Substantia nigra (tissue), 51 donors: ENCODE measurements at places on chromosomes 3 and 15.

DNA sequence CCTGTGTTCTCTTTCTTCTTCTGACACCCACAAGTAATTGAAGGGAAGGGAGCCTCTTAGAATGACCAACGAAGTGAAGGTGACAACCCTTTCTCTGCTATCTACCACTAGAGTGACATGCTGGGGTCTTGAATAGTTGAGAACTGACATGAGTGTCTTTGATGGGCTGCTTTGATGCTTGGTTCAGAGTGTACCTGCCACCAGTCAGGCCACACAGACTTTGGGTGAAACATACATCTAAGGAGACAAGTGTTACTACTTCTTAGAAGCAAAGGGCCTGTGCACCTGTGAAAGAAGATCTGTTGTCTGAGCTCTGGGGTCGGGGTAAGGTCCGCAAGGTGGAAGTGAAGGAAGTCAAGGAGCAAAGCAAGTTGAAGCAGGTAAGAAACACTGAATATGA is 1040.7 kb upstream of the CFAP20DC start:
- DNase-seq = no peak

DNA sequence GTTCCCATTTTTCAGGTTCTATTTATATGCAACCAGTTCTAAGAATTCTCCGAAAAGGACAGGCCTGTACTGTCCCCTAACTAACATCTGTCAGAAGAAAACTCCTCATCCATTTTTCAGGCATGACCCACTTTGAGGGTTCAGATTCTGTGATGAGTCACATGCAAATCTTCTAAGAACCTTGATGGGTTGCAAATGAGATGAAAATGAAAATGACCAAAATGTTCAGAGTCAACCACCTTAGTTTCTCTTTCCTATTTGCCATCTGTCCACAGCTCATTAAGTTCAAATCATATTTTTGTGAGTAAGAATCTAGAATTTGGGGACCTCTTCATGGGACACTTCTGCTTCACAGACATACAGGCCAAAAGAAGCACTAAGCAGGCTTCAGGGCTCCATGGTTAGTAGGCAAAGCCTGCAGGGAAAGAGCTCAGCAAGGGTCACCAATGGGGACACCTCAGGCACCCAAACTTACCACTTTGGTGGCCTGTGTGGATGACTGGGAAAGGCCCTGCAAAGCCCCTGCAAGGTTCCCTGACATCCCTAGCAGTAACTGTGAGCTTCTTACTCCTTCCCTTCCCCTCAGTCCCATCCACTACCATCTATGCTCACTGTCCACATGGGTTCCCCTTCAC is 122.0 kb downstream of the WDR76 start:
- DNase-seq = no peak

GRCh38 chr15:79265167-79265566 is 17.4 kb upstream of the ANKRD34C start:
- no peak for DNase-seq

DNA sequence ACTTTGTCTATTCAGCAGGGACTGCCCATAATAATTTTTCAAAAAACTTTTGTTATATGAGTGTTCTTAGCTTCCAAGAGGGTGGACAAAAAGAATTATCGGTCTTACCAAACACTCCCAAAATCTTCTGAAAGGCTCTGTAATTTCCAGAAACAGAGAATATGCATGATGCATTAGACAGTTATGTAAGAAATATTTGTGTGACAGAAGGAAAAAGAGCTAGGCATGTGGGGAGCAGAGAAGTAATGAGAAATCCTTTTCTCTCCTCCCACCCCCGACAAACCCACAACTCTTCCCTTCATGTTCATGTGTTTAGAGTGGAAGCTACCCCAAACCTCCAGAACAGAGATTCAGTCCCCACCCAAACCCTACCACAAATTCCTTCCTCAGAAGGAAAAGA is 86.8 kb downstream of the MYO5A start:
- no peak for DNase-seq

DNA sequence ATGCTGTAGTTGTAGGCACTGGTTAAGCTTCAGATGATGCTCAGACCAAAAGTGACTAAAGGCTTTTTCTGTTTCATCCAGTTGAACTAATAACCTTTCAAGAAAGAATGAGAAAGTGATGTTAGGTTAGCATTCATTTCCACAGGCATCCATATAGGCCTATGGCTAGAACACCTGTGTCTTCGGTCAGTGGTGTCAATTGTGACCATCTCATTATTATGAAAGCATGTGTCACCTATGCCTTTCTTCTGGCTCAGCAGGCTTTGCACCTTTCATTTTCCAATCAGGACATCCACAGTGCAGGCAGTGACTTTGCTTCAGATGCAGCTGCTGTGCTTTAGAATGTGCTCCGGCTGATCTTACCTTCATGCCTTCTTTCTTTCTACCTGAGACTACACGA is 57.9 kb downstream of the B3GNT5 start:
- DNase-seq = no peak

- no peak for DNase-seq
These were observed 62.7 kb upstream of the GK5 start for GRCh38 chr3:142287866-142288638.

DNA sequence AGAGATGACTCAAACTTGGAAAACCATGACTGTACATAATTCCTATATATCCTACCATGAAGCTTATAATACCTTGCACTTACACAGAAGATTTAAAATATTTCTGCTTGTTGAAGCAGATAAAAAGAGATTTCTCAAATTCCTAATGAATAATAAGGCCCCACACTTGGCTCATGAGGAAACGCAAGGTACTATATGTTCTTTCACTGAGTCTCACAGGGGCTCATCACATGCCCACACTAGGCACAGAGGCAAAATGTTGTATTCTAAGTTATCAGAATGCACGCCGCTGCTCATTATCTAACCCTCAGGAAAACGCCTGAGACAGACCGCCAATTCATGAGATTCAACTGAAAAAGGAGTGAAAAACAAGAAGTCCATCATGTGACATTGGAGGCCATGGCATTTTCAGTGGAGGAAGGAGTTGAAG is 5.6 kb downstream of the MYO1E start:
- DNase-seq = peak; percentile 5

DNA sequence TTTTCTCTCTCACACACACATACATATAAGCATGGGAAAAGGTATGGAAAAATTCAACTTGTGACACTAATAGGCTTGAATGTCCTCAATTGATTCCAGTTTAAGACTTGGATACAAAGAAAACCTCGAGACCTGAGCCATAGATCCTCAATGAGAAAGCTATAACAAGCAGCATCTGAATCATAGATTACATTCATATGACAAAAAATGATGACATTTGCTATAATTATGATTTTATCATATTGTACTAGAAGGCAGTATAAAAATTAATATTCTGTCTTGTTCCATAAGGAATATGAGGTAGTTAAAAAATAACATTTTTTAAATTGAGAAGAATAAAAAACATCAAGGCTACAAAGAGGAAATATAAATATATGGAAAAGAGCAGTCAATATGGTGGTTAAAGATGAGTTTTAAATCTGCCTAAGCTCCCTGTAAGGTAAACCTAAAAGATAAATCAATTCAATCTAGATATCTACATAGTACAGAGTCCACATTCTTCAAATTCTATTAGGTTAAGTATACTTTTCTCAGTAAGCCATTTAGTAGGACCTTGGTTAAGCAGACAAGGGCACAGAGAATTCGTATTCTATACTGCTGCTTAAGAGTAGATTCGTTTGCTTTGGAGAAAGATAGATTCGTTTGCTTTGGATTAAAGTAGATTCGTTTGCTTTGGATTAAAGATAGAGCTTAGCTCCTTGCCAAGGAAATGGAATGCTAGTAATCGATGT is 175.7 kb downstream of the STAG1 start:
- no peak for DNase-seq

- no peak for DNase-seq
These were observed 288.9 kb downstream of the UBE2E2 start for GRCh38 chr3:23492057-23492456.

DNA sequence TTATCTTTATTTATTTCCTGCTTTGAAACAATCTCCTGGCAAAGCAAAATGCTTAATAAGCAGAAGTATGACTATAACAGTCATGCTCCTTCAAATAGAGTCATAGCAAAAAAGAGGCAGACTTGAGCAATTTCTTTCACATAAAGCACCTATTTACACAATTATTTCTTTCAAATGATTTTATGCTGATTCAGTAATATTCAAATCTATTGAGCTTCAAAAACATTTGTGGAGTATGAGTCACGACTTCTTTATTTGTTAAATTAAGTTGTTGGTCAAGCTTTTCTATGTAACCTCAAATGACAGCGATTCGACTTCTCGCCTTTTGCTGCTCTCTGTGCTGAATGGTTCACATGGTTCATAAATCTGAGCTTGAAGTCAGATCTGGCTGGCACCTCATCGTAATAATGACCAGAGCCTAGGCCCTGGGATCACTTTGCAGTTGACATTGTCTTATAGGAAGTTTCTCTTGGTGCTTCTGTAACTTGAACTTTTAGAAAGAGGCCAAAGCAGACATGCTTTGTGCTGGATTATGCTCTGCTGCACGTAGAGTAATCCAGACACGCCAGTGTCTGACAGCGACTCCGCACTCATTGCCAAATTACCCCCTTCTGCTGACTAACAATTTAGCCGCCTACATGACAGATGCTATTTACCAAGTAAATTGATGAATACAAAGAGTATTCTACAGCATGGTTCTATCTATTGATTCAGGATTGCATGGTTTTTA is 139.0 kb downstream of the MCTP2 start:
- no peak for DNase-seq

GRCh38 chr3:47405820-47406761 is 25.3 kb downstream of the PTPN23 start:
- DNase-seq = no peak

DNA sequence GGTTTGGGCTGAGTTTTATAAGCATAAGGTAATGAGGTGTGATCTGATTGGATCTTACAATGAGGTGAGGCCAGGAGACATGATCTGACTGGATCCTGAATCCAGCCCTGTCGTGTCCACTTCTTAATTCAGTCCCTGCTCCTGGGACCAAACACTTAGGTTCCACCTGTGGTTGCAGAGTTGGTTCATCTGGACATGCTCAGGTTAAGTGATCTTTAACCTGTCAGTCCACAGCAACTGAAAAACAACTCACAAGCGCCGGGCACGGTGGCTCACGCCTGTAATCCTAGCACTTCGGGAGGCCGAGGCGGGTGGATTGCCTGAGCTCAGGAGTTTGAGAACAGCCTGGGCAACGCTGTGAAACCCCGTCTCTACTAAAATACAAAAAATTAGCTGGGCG is 679.3 kb upstream of the ALCAM start:
- DNase-seq = no peak

DNA sequence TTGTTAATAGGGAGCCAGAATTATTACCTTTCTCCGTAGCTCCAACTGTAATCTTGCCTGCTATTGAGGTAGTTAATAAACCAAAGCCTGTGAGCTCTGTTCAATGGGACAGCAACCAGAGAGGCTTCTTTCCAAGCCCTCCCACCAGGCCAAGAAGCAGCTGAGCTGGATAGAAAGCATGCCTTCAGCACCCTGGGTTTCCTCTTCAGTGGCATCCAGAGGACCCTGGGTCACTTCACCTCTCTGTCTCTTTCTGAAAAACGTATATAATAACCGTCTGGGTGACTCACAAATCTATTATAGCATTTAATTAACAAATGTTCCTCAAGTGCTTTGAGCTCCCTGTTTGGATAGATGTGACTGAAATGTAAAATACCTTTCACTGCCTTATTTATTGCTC is 420.0 kb downstream of the LPP start:
- no peak for DNase-seq

DNA sequence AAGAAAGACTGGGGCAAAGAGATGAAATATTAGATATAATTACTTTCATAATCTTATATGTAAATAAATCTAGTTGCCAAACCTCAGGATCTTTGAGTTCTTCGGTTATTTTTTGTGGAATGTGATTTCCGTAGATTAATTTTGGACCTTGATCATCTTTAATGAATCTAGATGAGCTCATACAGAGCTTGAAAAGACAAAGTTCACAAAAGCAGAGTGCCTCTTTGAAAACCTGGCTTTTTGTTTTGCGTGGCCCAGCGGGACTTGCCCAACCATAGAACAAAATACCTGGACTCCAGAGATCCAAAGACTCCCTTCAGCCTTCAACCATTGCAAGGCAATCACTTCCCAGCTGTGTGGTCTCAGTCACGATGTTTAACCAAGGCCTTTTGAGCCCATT is 54.8 kb upstream of the CHST2 start:
- no peak for DNase-seq

GRCh38 chr15:78618490-78618934 is 2.3 kb downstream of the CHRNA3 start:
- peak; percentile 25 for DNase-seq

DNA sequence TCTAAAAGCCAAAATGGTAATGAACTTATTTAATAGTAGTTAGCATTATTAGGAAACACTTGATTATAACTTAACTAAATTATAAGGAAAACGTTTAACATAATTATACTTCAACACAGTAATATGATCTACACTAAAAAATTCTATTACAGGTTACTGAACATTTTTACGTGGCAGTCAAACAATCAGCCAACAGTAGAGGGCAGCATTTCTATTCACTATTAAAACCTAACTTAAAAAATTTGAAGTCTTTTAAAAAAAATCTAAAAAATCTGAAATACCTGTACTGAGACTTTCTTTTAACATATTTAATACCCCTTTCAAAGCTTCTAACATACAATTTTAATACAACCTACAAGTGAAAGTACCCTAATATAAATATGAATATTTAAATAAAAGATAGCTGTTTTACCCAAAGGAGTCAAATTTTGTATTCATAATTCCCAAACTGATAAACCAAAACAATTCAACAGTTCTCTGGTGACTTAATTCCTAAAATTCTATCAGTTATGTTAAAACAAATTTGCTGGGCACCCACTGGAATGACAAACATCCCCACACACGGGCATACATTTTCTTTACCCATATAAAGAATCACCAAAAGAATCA is 41.5 kb downstream of the DLG1 start:
- no peak for DNase-seq

DNA sequence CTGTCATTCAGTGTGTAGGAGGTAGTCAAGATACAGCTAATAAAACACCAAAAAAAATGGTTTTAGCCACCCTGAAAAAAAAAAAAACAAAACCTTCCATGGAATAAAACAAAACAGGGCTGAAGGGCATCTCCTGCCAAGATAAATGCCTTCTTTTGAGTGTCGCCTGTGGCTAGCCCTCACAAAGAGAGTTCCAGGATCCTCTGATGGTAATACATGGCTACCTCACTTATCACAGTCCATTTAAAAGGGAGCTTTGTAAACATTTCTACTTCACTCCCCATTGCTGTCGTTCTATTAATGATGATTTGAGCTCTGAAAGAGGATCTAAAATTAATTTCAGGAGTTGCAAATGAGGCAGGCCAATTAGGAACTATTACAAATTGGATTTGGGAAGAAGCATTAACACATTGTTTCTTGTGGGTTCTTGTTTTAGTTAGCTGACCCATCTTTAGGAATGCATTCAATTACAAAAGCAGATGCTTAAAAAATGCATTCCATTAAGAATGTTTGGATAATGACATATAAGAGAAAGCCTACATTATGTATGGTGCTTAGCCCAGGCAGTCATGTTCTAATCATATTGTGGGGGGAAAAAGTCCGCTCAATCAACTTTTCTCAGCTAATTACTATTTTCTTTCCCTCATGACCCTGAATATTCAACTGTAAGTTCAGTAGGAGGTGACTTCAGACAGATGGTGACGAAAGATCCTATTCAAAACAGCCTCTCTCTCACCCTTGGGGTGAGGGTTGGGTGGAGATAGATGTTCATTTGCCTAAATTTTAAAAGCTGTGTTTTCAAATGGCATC is 255.1 kb upstream of the WNT5A start:
- no peak for DNase-seq
